Suppressor macrophage treated with lipopolysaccharide for 1 hour (primary cell): ENCODE measurements at places on chromosomes 7 and 10.
A peak's percentile ranks its signal among the peaks of the same experiment; 100 is the strongest.

DNA sequence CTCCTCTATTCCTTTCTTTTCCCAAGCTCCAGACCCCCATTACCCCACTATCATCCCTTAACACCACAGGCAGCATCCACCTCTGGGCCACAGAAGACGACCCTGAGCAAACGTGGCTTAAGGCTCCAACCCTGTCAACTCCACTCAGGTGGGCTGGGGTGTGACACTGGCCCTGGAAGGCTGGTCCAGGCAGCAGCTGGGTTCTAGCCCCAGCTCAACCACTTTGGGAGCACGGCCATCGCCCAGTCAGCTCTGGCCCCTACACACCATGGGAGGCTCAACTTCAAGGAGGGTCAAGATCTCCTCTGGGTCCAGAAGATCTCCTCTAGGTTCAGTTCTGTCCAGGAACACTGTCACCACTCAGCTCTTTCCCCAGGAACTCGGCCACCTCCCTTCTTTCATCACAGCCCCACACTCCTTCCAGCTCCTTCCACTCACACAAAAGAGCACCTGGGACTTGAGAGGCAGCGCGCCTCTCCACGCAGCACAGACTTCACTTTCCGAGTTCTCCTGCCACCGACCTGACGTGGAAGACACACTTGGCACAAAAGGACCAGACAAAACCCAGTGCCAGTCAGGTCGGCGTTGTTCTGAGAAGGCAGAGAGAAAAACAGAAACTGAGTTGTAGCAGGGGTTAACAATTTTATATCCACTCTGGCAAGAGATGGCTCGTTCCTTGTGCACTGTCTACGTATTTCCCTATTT, 84.1 kb downstream of the CTBP2 start:
- DNase-seq, result no peak

DNA sequence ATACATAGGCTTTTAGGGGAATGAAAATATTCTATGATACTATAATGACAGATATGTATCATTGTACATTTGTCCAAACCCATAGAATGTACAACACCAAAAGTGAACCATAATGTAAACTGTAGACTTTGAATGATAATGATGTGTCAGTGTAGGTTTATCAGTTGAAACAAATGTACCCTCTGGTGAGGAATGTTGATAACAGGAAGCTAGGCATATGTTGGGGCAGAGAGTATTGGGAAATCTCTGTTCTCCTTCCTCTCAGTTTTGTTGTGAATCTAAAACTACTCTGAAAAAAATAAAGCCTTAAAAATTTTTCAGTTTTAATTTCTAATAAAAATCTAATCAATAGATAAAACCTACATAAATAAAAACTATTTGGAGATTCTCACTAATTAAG, 36.9 kb downstream of the C1GALT1 start:
- DNase-seq, result peak; percentile 33

DNA sequence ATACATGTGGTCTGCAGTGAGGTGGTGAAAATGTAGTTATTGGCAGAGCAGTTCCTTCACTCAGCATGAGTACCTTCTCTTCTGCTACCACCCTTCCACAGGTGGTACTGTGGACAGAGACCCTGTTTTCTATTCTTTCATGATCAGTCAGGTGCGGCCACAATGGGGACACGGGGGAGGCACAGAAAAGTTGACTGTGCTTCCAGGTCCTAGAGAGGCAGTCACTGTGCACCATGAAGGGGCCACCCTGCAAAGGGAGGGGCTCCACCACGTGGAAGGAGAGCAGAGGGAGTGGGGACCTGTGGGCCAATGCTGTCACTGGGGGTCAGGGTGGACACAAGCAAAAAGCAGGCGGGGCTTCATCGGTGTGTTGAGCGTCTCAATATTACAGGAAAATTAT, 3.6 kb upstream of the LANCL2 start:
- no peak for DNase-seq

GRCh38 chr10:95560278-95561176, 644 bp downstream of the SORBS1 start:
- DNase-seq, result peak; percentile 34

DNA sequence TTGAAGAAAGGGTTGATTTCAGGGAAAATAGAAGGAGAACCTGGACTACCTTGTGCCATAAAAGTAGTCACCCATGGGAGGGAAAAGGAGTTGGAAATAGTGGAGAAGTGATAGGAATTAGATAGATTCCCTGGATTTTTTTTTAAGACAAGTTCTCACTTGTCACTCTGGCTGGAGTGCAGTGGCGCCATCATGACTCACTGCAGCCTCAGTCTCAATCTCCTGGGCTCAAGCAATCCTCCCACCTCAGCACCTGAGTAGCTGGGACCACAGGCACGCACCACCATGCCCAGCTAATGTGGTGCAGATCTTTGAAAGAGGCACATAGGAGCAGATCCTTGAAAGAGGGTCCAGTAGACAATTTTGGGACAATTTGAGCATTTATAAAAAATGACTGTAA, 9.5 kb upstream of the BLNK start:
- no peak for DNase-seq

DNA sequence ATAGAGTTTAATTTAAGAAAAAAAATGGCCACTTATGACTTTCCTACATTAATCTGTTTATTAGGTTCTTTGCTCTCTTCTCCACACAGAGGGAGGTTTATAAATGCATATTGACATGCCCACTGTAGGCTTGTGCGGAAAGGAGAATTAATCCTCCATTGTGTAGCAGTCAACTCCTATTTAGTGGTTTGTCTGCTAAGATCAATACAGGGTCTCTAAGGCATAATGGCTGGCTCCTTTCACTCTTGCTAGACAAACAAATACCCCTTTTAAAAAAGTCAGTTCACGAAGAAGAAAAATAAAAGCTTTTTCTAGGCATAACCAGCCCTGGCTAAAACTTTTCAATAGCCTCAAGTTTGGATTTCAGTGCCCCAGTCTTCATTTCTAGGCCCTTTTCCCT, 141.6 kb downstream of the TSPAN12 start:
- no peak for DNase-seq

DNA sequence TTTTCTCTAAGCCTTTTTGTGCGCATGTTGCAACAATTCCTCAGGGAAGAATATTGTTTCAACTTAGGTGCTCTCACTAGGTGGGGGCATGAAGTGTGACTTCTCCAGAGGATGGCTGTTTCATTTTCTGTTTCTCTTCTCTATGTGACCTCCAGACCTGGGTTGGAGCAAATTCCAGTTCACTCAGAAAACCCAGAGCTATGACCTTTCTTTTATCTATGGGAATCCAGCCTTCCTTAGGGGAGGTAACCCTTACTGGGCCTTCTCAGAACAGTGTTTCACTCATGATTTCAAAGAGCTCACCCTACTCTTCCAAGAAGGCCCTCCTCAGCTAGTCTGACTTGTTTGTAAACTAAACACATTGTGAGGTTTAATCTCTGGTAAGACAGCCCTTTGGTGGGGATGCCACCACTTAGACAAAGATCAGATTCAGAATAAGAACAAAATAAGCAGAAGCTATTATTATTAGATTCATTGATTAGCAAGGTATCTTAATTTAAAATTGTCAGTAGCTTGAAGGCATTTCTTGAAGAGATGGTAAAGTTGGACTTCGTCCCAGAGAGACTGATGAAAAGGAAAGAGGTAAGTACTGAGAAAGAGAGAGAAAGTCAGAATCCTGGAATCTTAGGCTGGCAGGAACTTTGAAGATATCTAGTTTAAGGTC, 16.6 kb upstream of the TAS2R60 start:
- no peak for DNase-seq

GRCh38 chr7:79854621-79855020, 280.0 kb upstream of the GNAI1 start:
- DNase-seq, result no peak

DNA sequence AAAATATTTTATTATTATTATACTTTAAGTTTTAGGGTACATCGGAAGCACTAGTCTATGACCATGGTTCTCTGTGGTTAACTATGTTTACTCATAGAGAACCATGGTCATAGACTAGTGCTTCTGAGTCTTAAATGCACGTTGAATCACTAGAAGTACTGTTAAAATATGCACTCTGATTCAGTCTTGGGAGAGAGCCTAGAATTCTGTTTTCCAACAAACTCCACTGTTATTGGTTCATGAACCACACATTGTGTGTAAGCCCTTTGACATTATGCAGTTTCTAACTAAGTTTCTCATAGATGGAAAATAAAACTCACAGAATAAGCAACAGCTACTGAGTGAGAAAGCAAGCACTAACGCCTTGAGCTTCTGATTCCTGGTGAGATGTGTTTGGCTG, 1120.6 kb downstream of the SORCS1 start:
- DNase-seq, result no peak

DNA sequence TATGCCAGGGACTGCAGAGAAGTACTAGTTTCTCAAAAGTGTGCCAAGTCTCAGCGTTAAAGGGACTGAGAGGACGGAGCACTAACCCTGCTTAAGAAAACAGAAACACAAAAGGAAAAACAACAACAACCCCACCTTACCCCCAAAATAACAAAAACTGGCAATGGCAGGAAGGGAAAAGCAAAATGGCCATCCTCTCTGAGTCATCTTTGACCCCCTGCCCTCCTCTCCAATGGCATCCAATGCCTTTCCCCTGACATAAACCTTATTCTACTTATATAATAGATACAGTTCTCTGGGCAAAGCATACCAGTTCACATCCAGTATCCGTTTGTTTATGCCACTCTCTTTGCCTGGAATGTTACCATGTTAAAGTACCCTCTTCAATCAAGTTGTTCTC, 1.6 kb downstream of the POLR1F start:
- no peak for DNase-seq

- no peak for DNase-seq
These were observed 618.9 kb upstream of the C7orf33 start for GRCh38 chr7:147971606-147972110.

- no peak for DNase-seq
These were observed 193.1 kb downstream of the WDR37 start for GRCh38 chr10:1249142-1249920.

GRCh38 chr7:128879461-128879938, 16.8 kb downstream of the ATP6V1F start:
- DNase-seq, result no peak

GRCh38 chr10:121833387-121833786, 94.4 kb downstream of the ATE1 start:
- no peak for DNase-seq

GRCh38 chr10:109247814-109248213, 675.5 kb downstream of the XPNPEP1 start:
- no peak for DNase-seq

- peak; percentile 89 for DNase-seq
These were observed 6.5 kb downstream of the ARPC1B start for GRCh38 chr7:99380823-99381663.

- DNase-seq, result no peak
These were observed 12.7 kb downstream of the SLIT1 start for GRCh38 chr10:97173036-97173435.

- DNase-seq, result no peak
These were observed 66.4 kb upstream of the ADGRA1 start for GRCh38 chr10:133021116-133021962.

GRCh38 chr7:54337466-54337865, 204.7 kb upstream of the VSTM2A start:
- DNase-seq, result no peak

DNA sequence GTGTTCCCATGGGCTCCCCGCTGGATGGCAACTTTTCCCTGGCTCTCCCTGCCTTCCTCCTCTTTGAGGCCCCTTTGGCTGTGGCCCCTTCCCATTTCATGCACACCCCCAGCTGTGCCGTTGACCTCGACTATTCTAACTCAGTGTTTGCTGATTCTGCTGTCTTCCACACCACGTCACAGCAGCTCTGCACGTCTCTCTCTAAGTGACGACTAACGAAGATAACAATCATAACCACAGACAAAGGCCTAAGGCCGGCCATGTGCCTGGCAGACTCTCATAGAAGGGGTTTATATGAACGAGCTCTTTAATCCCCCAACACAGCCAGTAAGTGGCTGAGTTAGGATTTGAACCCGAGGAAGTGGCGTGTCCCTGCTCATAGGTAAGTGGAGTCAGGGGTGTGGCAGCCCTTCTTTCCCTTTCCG, 151.5 kb upstream of the SHH start:
- no peak for DNase-seq
